ENCODE measurements at places on chromosomes 1 and 21.

GRCh38 chr1:73736125-73736524 is 461.9 kb downstream of the LRRIQ3 start:
- no peak for DNase-seq

DNA sequence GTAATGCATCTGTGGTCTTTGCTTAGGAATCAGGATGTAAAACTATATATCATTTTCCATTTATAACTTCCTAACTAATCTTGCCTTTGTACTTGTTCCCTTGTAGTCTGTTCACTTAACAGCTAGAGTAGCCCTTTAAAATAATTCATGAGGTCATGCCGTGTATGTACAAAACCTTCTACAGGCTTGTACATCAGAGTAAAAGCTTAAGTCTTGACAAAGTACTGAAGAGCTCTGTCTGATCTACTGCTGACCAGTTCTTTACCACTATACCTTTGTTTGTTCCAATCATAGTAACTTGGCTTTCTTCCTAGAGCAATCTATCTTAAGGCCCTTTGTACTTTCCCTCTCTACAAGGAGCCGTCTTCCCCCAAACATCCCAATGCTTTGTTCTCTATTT is 90.7 kb upstream of the KIAA1614 start:
- DNase-seq = no peak

DNA sequence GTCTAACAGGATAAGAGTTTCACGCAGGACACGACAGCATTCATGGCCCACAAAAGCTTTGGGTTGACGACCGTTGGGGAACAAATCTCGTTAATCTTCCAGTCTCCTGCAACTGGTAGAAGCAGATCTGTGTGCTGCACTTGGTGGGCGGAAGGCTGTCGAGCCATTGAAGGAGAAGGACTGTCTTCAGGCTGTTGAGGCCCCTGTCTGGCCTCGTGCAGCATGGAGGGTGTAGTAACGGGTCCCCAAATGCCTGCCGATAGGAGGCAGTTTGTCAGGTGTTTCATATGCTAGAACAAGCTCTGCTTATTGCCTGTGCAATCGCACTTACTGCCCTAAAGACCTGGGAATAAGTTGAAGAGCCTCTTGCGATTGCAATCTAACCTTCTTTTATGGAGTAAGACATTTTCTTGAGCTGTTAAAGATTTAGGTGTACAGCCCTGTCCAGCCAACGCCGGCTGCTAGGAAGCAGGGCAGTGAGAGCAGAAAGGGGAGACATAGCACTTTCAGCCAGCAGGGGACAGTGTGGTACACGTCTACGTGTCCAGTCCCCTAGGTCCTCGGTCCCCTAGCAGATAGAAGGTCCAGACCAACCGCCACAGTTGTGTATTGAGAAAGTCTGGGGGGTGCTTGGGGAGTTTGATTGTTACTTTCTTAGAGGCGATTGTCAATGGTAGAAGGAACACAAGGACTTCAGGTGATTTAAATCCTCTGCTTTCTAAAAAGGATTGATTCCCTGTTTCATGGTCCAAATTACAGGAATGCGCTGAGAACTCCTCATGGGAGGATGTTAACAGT is 102.3 kb upstream of the TMPRSS2 start:
- DNase-seq = peak; percentile 33

DNA sequence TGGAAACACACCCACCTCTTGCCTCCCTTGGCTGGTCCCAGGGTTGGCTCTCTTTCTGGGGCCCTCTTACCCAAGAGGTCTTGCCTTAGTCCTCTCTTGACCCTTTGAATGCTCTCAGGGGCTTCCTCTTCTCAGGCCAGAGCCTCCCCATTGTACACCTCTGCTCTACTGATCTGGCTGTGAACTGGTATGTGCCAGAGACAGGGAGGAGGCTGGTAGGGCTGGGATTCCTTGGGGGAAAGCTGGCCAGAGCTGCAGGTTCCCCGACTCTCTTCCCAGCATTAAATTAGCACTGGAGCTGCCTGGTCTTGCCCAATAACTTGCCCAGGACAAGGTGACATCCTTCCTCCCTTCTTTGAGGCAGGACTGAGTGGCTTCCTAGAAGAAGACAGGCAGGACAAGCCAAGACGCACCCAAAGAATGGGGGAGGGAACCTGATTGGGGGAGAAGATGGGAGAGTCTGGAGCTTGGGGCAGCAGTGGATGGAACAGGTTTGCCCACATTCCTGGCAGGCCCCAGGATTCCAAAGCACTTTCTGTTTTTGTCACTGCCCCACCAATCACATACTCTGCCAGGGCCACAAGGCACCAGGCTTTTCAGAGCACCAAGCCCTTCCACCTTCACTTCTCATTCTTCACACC is 37.2 kb upstream of the CITED4 start:
- DNase-seq = no peak

- DNase-seq = no peak
Measured at GRCh38 chr1:185420588-185421081, 103.6 kb upstream of the IVNS1ABP start.

- no peak for DNase-seq
Measured at GRCh38 chr1:40385437-40386358, 12.2 kb downstream of the SMAP2 start.

Data from A549 (cell line).